ENCODE measurements at places on chromosomes 6 and 20.
A peak's percentile ranks its signal among the peaks of the same experiment; 100 is the strongest.

DNA sequence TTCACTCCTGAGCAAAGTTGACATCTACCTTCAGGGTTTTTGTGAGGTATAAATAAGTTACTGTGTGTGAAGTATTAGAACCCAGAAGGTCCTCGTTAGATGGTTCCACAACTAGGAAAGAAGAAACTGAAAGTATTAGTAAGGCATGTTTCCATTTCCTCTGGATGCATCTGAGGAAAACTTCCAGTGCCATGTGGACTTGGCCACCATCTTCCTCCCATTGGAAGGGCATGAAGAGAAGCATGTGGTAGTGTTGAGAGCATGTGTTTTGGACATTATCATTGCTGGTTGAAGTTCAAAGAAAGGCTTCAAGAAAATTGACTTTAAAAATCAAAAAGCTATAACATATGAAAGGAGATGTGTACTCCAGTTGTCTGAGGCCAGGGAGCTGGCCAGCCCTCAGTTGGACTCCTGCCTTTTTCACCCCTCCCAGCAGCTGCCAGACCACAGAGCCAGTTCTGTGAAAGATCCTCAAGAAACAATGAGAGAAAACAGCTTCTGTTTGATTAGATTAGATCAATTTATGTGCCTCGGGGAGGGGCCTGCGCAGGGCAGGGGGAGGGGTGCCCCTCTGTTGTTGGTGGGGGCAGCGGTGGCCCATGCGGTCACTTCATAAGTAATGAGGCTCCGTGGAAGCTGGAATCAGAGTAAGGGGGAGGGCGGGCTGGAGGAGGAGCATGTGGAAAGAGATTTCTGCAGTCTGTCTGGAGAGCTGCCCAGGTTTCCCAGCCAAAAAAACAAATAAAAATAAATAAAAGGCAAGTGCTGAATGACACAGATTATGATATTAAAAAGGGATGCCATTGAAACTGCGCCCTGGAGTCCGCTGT, 154.0 kb downstream of the JARID2 start:
- DNase-seq: peak; percentile 97

- no peak for DNase-seq
Observed at GRCh38 chr20:3550837-3551236, 80.0 kb downstream of the ATRN start.

DNA sequence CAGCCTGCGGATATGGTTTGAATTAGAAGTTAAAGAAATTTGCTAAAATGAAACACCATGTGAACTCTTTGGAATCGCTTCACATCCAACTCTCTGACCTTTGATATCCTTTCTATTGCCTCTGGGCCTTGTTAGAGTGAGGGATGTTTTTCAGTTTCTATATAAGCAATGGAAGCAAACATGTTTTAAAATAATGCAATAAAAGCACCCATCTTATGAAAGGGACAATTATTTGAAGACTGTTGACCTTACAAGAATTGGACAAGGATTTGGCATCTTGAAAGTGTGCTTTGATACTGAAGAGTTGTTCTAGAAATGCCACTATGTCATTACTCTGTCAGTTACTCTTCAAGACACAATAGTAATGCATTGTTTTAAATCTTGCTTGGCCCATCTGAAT, 221.4 kb downstream of the PLCB4 start:
- no peak for DNase-seq

DNA sequence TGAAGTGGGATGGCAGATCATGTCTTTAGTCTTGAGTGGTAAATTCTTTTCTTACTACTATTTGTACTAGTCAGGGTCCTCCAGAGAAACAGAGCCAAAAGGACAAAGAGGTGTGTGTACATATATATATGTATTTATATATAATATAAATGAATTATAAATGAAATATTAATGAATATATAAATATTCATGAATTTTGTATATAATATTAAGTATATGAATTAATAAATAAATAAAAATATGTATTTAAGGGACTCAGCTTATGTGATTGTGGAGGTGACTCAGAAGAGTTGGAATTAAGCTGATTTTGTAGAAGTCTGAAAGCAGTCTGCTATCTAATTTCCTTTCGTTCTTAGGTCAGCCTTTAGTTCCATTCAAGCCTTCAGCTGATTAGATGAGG, 265.3 kb upstream of the MMS22L start:
- DNase-seq: no peak

- DNase-seq: no peak
Observed at GRCh38 chr6:7048894-7049293, 58.9 kb upstream of the RREB1 start.

- no peak for DNase-seq
Observed at GRCh38 chr20:56316051-56316450, 42.7 kb upstream of the FAM210B start.

GRCh38 chr6:145735356-145736165, at the start of gene EPM2A:
Gene EPM2A, minus strand, starts transcription at chr6:145735520. Its CDS starts 22 bp downstream, at chr6:145735498.
- DNase-seq: peak; percentile 83

DNA sequence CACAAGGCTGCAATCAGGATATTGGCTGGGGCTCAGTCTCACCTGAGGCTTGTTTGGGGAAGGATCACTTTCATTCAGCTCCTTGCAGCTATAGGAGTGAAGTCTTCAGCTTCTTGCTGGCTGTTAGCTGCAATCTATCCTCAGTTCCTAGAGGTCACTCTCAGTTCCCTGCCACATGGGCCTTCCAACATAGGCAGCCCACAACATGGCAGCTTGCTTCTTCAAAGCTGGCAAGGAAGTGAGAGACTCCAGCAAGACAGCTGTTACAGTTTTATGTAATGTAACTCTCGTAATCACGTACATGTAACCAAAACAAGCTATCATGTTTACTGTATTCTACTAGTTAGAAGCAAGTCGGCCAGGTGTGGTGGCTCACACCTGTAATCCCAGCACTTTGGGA, 226.9 kb downstream of the CDC5L start:
- no peak for DNase-seq

DNA sequence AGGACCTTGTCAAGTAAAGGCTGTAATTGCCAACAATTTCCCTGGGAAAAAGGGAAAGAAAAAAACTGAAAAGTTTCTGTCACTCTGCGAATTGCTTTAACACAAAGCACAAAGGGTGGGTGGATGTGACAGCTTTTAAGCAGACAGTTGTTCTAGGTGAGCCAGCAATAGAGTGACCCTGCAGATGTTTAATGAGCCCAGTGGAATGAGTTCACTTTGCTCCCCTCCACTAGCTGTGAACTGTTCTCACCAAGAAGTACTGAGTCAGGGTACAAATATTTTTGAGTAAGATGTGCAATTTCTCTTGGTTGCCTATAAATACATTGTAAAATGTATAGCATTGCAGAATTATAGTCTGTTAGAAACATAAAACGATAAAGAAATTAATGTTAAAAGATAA, 26.2 kb upstream of the LRRC1 start:
- no peak for DNase-seq

DNA sequence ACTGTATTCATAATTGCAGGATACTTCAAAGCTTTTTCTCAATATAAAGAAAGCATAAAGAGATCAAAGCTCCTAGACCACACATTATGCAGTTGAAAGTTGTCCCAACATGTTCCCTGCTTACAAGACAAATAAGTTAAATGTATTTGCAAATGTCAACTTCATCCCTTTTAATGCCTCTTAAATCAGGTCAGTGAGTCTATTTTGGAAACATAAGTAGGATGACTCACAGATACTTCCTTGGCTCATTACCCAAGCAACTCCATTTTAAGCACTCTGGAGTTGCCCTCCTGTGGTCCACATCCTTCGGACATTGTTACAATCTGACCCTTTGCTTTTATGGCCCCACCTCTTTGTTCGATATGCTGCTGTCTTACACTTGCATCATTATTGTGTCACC, 162.0 kb downstream of the FAXC start:
- no peak for DNase-seq

- no peak for DNase-seq
Observed at GRCh38 chr6:144285548-144285797, 338 bp downstream of the UTRN start.

DNA sequence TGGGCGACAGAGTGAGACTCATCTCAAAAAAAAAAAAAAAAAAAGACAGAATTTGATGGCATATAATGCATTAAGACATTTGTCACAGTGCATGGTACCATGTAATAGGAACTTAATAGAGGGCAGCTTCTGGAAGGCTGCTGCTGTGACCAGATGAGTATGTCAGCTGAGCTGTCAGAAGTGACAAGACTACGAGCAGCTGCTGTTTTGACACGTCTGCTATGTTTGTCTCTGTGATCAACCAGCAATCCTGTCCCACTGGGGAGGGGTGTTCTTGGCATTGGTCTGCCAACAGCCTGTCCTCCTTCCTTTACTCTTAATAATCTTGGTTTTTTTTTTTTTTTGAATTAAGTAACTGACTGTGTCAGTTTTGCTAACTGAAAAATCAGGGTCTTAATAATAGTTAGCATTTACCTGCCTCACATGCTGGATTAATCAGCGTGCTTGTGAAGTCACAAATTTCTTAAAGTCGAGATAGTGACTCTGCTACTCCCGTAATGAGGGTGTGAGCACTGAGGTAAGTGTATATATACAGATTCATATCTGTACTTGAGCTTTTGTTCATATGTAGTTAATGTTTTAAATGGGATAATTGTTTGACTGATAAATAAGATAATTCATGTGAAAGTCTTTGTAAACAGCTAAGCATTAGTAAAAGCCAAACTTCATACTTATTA, 152.4 kb downstream of the BMP2 start:
- no peak for DNase-seq

DNA sequence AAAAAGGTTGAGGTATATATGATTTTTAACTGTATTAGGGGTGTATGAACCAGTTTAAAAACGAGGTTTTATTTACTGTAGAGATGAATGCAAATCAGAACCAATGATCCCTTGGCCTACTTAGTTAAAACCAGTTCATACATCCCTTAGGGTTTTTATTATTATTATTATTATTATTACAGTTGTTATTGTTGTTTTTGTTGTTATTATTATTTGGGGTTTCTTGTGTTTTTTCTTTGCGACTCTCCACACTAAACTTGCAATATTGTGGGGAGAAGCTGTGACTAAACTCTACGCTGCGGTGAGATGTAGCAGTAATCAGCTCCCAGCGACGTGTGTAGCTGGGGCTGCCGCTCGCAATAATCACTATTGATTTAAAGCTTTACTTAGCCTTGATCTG, 62.2 kb downstream of the SSR1 start:
- no peak for DNase-seq

GRCh38 chr6:123306334-123306733, 310.3 kb downstream of the CLVS2 start:
- peak; percentile 10 for DNase-seq

GRCh38 chr6:25898289-25898977, 24.4 kb upstream of the SLC17A3 start:
- DNase-seq: no peak

DNA sequence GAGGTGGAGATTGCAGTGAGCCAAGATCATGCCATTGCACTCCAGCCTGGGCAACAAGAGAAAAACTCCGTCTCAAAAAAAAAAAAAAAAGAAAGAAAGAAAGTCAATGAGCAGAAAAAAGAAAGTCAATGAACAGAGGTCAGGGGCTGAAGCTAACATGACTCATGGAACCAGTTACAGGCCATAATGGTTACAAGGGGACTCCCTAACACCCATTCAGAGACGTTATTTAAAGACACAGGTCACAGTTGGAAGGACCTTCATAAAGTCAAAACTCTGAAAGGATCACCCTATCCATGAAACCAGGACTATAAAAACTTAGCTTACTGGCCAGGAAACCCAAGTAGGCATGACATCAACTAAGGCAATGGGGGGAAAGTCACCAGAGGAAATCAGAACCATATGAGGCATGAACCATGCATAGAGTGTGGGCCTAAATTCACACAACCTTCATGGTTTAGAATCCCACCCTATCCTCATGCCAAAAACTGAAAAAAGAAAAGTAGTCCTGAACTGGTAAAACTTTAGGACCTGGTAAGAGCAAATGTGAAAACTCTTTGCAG, 18.2 kb downstream of the FBXL4 start:
- DNase-seq: no peak

DNA sequence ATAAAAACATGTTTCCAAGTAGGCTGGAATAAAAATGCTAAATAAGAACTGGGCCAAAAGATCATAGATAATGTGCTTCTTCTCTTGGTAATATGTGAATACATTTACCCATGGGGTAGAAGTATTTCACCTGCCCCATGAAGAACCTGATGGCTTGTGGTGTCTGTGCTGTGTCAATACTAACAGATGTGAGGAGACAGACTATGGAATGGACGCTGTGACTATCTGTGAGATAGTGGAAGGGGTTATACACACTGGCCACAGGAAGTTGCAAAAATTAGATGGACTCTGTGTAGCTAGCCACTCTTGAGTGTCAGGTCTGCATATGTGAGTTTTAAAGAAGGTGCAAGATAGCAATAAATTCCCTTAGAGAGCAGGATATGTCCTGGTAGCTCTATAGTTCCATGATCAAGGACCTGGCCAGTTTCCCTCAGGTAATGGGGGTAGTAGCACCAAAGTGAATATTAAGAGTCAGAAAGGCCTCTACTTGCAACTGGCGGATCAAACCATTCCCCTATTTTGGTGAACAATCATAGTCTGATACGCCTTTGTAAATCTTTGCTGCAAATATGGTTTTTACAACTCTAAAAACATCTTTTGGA, 48.6 kb downstream of the NEDD9 start:
- DNase-seq: no peak

GRCh38 chr6:53464927-53465460, 79.9 kb downstream of the GCLC start:
- DNase-seq: peak; percentile 10

DNA sequence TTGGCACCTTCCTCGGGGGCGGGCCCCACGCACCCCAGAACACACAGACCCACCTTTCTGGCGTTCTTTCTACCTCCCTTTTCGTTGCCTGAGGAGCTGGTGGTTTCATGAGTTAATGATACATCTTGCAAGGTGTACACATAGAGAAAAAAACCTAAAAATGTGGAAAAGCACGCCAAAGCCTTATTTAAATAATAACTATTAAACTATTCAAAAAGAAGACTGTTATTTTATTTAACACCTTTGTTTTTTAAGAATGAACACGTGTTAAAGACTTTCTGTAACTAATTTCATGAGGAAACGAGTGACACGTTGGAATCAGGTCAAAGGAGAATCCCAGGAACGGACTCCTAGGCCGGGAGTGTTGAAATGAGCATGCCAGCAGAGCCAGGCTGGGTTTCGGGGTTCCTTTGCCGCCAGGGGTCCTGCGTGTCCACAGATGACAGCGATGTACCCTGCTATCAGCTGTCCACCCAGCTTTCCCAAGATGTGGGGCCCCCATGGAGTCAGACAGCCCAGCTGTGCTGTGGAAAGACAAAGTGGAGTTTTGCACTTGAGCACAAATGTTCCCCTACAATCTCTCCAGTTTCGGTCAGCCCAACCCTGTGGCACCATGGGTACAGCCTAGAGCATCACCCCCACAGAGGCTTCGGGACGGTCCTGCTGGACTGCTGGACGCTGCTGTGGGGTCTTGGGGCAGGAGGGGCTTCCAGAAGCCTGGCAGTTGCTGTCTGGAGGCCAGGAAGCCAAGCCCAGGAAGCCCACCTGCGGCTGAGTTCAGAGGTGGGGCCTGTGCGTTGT, 16.1 kb downstream of the SLC17A9 start:
- DNase-seq: no peak

- DNase-seq: no peak
Observed at GRCh38 chr6:43199912-43200311, 17.9 kb downstream of the CUL9 start.
